Progenitor cell of endocrine pancreas (in vitro differentiated cells): ENCODE measurements at places on chromosomes 2 and 18. TPM values are rescaled to one million over a fixed set of nuclear protein-coding genes. Genes with fewer than 3 reads are reported as not detected.

The FNDC4 gene
- 10.2 and 12.2 TPM in 2 replicates for total RNA-seq

The EMILIN1 gene
- total RNA-seq, result 1.1 and 2.5 TPM in 2 replicates

The ADD2 gene
- total RNA-seq, result 1.1 and 1.3 TPM in 2 replicates

The PRSS56 gene
- total RNA-seq, result not detected in 2 replicates

DNA sequence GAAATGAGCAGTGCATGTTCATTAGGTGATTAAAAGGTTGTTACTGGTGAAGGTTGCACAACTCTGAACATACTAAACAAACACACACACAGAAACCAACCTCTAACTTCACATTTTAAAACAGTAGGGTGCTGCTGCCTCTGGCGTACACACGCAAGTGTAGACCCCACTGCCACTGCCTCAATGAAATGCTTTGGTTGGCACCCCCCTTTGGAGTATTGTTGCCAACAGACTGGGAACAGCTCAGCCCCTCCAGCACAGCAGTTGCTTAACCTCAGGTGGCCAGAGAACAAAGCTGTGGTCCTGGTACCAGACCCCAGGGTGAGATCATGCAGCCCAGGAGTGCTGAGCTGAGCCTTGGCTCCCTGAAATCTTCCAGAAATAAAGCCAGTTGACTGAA, 138.6 kb downstream of the TMEM18 start:
- DNase-seq, result no peak

GRCh38 chr2:216391401-216391800, 19.1 kb upstream of the MARCHF4 start:
- no peak for DNase-seq

DNA sequence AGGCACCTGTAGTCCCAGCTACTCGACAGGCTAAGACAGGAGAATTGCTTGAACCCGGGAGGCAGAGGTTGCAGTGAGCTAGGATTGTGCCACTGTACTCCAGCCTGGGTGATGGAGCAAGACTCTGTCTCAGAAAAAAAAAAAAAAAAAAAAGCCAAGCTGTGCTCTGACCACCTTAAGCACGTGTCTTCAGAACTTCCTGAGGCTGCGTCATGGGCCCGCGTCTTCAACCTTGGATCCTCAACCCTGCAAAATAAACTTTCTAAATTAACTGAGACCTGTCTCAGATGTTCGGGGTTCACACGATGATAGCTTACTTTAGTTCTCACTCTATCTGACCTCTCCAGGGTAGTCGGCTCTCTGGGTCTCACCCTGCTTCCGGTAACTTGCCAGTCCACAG, 65.8 kb upstream of the CABLES1 start:
- DNase-seq, result no peak

DNA sequence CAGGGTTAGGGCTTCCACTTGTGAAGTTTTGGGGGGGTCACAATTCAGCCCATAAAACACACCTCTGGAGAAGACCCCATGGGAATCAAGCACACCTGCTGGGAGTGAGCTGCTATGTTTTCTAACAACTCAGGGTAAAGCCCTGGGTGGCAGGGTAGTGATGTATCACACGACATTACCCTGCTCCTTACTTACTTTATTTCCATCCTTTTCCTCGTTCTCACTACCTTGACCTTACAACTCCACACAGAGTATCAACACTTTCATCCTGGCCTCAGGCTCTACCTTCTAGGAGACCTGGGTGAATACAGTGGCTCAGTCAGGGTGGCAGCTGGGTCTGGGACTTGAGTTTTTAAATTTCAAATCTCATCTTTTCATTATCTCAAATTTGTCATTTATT, 290.3 kb downstream of the CYRIA start:
- no peak for DNase-seq

DNA sequence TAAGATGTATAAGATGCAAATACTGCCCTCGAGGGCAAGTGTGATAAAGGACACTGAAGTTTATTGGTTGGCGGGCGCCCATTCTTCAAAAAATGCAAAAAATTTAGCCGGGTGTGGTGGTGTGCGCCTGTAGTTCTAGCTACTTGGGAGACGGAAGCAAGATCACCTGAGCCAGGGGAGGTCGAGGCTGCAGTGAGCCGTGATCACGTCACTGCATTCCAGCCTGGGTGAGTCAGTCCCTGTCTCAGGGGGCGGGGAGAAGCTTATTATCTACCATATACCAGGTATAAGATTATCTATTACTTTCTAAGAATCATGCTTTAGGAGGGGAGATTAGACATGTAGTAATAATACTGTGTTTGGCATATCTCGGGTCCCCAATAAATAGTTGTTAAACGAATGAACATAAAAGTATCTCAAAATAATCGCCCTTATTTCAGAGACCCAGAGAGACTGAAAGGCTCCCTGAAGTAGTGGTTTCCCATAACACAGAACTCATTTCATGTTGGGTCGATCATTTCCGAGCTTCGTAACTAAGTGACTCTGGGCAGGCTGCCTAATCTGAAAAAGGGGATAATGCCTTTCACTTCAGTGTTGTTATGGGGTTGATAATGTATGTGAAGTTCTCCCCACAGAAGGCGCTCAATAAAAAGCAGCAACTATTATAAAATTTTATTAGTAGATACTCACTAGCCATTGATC, 1.2 kb upstream of the SELENOI start:
- no peak for DNase-seq

DNA sequence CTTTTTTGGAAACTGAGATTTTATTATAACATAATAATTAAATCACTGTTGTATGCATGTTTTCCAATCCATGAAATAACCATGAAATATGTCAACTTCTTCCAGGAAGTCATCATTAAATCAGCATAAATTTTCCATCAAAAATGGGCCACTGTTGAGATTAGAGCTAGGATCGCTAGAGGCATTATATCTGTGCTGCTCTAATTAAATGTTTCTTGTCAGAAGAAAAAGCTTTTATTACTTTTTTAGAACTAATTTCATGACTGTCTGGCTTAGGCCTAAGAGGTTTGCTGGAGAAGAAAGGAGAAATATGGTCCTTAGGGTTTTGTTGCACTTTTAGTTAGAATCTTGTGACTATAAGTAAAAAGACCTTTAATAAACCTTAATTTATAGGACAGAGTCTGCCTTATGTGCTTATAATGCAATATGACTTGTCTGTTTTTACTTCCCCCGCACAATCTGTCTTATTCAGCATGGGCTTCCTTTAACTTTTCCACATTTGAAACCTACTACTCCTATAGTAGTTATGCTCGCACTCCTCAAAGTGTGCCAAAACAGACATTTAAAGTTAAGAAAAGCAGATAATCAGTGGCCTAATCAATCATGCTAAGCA, 363.4 kb upstream of the GCFC2 start:
- no peak for DNase-seq

DNA sequence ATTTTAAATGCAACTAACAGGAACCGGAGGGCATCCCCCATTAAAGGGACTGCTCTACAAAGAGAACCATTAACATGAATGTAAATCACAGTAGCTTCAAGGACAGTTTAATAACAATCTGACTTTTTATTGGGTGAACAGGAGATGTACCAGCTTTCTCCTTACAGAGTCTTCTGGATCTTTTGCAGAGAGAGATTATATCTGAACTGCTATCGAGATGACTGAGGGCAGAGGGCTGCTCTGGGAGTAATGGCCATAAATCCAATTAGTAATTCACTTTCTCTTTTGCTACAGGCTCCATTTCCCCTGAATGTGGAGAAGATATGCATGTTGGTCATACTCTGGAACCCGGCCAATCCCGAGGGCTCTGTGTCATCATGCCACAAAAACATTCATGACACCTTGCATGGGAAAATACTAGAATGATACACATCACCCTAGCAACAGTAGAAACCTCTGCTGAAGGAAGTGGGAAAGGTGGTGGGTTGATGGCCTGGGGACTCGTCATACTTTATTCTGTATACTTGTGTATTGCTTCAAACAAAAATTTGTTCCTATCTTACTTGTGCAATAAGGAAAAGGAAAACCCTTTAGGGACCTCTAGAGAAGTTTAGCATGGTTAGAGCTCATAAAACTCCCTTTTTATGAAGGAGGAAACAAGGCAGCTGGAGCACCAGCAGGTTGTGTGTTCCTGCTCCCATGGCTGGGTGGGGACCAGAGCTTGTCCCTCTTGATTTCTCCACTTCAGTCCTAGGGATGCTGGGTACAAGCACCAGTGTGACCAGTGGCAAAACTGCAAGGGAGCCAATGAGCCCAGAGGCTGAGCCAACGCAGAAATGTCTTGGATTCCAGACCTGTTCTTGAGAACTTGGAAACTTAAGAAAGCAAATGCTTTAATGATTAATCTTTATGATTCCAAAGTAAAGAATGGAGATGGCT, 26.0 kb downstream of the CTAGE1 start:
- DNase-seq, result no peak
